Activated CD4-positive, CD25-positive, alpha-beta regulatory T cell treated with anti-CD3 and anti-CD28 coated beads, Interleukin-2, amount 50 U/mL, for 16 hours (primary cell): ENCODE measurements at places on chromosomes 2 and 18.

GRCh38 chr18:51168960-51169662 lies 28.4 kb downstream of the MEX3C start:
- DNase-seq, result no peak

- DNase-seq, result no peak
Measured at GRCh38 chr2:84493514-84493913, 22.8 kb upstream of the DNAH6 start.

DNA sequence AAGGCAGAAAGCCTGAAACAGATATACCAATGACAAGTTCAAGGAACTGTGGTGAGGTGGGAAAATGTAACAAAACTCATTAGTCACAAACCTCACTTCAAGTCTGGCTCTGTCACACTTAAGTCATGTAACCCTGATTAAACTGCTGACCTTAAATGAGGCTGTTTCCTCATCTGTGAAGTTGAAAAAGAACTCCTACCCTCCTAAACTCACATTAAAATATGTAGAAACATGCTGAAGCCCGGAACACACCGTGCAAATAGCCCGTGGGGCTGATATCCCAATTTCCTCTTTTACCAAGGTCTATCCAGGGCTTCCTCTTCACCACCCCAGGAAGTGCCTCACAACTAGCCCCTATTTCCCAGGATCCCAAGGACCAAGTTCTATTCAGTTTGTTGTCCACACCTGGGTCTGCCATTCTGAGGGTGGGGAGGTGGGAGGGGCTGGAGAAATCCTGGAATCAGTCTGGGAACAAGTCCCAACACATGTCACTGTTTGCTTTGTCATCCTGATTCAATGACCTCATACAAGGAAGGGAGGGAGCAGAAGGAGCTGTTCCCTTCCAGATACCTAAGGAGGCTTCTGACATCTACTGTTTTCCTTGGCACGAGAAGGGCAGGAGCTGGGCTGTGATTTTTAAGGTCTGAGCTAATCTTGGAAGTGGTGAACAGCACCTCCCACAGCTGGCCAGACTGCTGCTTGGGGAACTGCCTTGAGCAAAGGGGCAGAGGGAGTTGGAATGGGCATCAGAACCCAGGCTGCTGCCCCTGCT lies 42.3 kb downstream of the SLC4A1AP start:
- no peak for DNase-seq

DNA sequence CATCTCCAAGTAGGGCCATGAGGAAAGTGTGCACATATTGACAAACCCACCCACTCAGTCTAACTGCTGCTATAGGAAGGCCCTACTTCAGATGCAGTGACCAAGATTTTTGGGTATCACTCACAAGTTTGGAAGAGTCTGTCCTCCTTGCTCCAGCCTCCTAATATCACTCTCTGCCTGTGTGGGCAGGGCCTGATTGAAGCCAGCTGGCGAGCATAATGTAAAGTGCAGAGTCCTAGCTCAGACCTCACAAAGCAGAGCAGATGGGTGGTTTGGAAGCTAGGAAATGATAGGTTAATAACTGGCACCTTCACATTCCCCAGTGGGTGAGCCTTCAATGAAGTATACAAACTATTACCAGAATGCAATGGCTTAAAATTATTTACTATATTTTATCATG lies 11.2 kb upstream of the SULT1C3 start:
- DNase-seq, result no peak

- DNase-seq, result no peak
Measured at GRCh38 chr2:95267458-95268210, 6.6 kb upstream of the PROM2 start.
